ENCODE measurements at places on chromosomes 16 and 17.

GRCh38 chr17:46983782-46984181 is 4.7 kb upstream of the RPRML start:
- no peak for DNase-seq

DNA sequence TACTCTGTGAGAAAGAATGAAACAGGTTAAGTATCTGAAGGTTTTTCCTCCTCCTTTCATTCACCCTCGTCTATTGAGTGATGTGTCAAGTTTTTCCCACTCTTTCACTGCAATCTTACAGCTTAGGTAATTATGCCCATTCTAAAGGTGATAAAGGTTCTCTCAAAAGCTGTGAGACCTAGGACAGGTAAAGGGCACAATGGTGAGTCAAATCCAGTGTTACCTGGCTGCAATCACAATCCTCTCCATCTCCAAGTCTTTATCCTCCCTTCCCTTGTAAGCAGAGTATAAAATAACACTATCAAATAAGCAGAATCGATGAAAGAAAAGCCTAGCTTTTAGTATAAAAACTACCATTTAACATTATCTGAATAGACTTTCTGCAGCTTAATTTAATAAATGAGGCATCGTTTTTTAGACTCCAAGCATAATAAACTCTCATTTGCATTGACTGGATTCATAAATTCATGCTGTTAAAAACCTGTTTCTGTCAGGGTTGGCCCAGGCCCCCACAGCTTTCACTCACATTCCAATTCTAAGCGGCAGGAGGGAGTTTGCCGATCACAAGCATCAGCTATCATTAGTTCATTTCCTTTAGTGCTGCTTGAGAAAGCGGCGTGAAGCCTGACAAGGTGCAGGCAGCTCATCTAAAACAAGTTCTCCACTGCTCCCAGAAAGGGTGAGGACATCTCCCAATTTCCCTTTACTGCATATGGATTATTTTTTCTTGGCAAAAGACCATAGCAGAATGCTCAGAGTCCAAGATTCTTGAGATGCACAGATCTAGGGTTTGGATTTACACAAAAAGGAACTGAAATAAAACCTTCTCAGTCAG is 67.8 kb downstream of the CDH8 start:
- no peak for DNase-seq

DNA sequence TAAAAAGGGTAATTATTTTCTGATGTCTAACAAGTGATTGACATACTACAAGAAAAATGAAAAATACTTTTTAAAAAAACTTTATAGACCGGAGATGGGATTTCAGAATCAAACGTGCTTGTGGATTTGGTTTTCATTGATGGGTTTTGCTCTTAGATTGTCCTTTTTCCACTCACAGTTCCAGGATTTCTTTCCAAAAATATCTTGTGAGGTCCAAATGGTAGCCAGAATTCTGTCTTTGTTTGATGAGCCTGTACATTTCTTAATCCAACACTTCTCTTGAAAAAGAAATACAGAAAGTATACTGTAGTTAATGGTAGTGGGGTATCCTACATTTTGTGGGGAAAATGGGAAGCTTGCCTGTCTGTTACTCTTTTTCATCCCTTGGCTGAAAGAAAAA is 329.3 kb downstream of the KCNJ2 start:
- DNase-seq, result no peak

DNA sequence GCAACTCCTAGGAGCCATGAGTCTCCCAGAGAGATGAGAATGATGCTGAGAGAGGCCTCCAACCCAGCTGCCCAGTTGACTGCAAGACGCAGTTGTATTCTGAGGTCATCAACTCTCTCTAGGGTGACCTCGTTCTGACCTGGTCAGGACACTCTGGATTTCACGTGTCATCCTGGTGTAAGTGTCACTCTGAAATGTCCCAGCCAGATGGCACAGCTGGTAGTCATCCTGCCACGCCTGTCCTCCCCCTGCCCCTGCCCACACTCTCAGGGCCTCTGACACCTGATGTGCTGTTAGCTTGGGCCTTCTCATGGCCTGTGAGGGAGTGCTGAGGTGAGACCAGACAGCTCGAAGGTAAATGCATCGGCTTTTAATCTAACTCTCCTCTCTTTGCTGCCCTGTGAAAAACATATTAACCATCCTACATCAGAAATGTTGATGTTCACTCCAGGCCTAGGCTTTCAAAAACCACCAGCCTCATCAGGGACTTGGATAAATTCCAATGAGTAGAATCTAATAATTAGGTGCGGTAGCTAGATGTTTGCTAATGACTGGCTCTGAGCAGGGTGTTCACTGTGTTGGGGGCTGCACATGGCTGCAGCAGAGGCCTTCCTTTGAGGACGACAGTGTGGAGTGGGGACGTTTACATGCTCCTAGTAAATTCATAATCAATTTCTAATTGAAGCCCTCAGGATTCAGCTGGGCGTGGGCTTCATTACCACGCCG is 13.8 kb downstream of the MLYCD start:
- DNase-seq, result no peak

DNA sequence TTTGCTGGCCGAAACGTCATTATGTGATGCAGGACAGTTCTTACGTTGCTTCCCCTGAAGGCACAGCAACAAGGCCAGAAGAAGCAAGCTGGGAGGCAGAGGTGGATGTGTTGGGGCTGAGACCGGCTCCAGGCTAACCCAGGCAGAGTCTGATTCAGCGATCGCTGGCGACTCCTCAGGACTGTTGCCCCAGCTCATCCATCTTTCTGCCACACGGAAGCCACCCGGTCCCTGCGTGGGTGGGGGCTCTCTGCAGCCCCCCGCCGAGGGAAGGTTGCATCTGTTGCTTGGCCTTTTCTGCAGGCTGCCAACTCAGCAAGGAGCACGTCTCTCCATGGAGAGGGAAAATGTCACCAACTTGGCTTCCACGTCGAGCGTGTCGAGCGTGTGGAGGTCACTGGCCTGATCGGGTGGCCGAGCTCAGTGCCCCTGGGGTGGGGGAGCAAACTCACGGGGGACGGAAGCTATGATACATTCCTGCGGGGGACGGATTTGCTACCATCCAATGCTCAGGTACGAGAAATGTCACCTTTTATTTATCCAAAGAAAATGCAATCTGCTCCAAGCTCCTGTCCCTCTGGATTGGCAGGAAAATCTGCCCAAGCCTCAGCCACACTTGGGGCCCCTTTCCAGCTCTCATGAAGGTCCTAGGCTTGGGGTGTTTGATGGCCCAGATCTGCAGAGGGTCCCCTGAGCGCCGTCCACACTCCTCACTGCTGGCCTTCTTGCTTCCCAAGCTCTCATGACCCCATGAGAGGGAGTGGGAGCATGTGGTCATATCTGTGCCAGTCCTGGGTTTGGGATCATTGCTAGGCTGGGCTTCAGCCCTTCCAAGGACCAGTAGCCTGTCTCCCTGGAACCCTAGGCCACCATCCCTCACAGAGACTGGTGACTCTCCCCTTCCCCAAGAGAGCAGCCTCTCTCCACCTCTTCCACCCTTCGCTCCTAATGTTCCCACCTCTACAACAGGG is 69.4 kb downstream of the RPH3AL start:
- DNase-seq, result no peak

- no peak for DNase-seq
Measured at GRCh38 chr17:7341842-7342241, 5.5 kb downstream of the ACAP1 start.

DNA sequence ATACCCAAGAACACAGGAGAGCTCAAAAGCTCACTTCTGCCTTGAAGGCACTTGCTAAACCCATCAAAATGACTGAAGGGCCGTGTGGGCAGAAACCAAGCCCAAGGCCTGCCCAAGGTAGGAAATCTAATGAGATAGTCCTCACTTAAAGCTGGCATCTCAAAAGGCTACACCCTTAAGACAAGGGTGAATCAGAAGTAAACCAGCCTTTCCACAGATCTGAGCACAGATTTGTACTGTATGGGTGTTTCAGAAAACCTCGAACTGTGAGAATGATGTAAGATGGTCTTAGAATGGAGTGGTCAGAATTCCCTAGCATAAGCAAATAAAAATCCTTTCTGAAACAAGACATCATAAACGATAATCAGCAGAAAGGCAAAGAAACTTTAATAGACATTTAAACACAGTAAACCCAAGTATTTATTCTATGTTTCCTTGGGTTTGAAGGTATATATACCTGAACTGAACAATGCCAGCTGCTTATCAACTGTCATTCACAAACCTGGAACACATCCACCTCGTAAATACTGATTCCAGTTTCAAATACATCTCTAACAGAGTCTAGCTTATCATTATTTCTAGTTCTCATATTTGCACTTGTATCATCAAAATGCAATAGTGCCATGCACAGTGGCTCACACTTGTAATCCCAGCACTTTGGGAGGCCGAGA is 37.8 kb downstream of the GLG1 start:
- DNase-seq, result no peak

- no peak for DNase-seq
Measured at GRCh38 chr16:70691223-70692129, 5.6 kb upstream of the MTSS2 start.

- no peak for DNase-seq
Measured at GRCh38 chr17:16048811-16049449, 49.3 kb downstream of the TTC19 start.

DNA sequence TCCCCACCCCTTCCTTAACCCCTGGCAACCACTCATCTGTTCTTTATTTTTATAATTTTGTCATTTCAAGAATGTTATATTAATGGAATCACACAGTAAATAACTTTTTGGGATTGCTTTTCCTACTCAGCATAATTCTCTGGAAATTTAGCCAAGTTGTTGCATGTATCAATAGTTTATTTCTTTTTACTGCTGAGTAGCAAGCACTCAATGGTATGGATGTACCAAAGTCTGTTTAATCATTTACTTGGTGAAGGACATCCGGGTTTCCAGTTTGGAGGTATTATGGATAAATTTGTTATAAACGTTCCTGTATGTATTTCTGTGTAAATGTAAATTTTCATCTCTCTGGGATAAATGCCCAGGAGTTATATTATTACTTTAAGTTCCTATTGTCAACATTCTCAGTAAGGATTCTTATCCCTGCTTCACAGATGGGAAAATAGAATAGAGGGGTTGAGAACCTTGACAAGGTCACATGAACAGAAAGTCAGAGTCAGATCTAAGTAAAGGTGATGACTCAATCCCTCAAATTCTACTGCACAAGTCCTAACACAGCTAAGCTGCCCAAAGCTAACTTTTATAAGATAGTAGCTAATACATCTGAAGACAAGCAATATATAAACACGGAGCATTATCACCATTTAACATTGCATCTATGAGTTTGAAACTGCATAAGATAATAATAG is 62.4 kb upstream of the MTMR4 start:
- DNase-seq, result no peak

GRCh38 chr17:58759522-58759921 is 3.9 kb downstream of the PPM1E start:
- DNase-seq, result no peak

GRCh38 chr16:3490911-3491629 is 4.2 kb downstream of the C16orf90 start:
- no peak for DNase-seq

- DNase-seq, result no peak
Measured at GRCh38 chr16:23847948-23848347, 12.2 kb downstream of the PRKCB start.

DNA sequence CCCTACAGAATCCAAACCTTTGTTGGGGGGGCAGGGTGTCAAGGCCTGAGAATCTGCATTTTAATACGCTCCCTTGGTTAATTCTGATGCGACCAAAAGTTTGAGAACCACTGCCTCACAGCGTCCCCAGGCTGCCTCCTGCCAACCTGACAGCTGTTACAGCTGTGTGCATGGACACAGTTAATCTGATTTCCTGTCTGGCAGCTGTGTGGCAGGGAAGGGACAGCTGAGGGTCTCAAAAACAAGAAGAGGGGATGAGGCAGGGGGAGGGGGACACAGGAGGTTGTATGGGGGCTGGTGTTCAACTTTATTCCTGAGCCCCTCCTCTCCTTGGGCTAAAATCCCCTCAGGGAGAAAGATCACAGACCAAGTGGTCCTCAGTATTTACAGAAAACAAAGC is 17.5 kb downstream of the HDAC5 start:
- no peak for DNase-seq

- DNase-seq, result no peak
Measured at GRCh38 chr16:15954814-15955151, 5.4 kb downstream of the ABCC1 start.
